ENCODE measurements at places on chromosomes 5 and 9.

DNA sequence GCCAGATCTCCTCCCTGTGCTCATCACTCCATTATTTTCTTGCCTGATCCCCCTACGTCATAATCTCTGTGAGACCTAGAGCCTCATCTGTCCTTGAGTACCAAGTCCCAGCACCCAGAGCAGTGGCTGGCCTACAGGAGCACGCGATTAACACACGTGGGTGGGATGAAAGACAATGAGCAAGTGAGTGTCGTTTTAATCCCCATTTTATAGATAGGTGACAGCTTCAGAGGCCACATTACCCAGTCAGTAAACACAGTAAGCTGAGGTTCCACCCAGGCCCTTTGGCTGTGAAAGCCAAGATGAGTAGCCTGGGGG is 17.3 kb downstream of the TRUB2 start:
- no peak for DNase-seq

DNA sequence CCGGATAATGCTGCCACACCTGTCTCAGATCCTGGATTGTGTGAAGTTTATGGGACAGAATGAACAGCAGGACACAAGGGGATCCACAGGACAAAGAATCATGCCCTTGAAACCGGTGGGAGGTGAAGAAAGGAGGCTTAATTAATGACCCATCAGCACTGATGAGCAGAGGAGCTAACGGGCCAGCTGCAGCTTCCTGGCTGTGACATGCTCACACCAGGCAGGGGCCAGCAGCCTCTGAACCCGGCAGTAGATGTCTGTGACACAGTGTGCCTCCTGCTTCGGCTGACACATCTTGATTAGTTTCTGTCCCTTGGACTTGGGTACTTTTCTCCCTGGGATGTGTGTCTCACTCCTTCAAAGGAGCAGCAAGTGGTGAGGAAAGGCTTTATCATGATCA is 328.8 kb upstream of the BRINP1 start:
- DNase-seq, result no peak

DNA sequence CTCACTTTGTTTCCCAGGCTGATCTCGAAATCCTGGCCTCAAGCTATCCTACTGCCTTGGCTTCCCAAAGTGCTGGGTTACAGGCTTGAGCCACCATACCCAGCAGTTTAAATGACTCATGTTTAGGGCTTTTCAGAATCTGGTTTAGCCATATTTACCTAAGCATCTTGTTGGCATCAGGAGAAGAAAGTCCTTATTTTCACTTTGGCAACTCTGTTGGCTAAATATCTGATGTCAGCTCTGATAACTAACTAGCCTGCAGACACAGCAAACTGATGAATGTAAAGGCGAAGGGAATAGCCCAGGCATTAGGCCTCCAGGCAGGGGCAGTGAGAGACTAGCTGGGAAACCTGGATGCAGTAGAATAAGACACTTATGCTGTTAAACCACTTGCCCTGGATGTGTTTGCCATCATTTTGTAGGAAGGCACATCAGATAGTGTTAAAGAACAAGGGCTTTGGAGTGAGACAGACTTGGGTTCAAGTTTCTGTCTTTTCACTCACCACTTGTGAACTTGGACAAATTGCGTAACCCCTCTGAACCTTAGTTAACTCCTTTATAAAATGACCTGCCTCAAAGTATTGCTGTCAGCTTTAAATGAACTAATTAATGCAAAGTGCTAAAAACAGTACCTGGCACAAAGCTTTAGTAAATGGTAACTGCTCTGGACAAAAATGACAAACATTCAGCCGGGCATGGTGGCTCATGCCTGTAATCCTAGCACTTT is 34.7 kb upstream of the GARNL3 start:
- no peak for DNase-seq

- DNase-seq, result peak; percentile 4
Measured at GRCh38 chr9:76366275-76366674, 28.0 kb downstream of the RFK start.

DNA sequence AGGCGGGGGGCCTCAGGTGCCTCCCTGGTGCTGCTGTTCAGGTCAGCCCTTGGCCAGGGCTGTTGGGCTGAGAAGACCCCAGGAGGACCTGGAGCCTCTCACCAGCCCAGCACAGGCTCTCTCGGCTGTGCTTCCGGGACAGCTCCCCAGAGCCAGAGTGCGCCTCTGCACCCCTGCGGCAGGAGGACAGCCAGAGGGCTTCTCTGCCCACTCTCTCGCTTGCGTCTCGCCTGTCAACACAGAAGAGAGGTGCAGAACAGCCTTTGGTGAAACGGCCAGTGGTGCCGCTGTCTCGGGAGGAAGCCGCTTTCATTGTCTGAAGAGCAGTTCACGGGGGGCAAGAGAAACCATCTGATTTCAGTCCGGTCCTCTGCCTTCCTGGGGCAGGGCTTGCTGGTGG is 3.8 kb upstream of the NACC2 start:
- DNase-seq, result no peak

GRCh38 chr9:124228516-124228915 is 29.2 kb upstream of the NEK6 start:
- no peak for DNase-seq

GRCh38 chr9:29214154-29214689 is 1640.9 kb upstream of the C9orf72 start:
- DNase-seq, result peak; percentile 39

DNA sequence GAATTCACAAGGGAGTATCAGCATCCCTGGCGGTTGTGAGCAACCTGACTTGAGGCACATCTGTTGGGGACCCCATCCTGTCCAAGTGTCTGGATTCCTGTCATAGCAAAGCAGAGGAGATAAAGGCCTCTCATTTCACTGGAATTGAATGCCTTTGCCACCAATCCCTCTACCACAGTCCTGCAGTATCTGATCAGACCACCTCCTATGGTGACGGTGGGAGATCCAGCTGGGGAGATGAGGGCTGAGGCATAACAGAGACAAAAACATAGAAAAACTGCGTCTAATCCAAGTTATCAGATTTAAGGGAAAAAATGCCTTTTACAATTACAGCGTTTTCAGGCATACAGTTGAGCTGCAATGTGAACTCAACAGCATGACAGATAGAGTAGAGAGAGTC is 160.7 kb upstream of the TRPC7 start:
- DNase-seq, result no peak

DNA sequence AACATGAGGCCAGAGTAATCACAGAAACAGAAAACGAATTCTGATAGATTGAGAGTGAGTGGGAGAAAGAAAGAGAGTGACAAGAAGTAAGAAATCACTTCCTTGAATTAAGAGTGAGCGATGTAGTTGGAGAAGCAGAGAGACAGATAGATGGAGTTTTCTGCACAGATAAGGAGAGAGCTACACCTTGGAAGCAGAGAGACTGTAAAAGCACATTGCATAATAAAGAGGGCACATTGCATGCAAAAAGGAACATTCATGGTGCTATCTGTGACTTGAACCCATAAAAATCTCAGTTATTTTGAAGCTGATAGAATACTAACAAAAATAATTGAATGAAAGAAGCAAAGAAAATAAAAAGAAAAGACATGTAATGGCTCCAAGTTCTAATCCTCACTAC is 943.8 kb downstream of the NR2F1-AS1 start:
- no peak for DNase-seq

DNA sequence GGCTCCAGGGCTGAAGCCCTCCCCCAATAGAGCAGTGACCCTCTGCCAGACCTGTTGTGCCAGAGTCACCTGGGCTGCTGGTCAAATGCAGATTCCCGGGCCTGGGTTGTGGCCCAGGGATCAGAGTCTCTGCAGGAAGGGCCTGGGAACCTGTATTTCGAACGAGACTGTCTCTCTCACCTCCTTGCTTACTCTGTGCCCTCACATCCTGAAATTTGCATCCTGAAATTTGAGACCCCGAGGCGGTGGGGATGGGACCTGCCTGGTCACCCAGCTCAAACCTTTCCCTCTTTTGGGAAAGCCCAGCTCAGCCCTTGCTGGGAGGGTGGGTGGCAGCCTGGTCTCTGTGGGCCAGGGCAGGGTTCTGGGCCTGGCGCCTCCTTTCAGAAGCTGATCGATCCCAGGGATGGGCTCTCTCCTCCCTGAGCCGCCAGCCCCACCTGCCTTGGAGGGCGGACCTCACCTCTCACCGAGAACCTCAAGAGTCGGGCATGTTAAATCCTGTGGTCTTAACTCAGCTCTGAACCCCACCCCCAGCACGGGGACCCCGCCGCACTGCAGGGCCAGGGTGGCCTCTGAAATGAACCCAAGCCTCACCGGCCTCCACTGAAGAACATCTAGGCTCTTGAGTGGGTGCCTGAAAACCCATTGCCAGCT is 44.0 kb upstream of the IER5L start:
- DNase-seq, result no peak

DNA sequence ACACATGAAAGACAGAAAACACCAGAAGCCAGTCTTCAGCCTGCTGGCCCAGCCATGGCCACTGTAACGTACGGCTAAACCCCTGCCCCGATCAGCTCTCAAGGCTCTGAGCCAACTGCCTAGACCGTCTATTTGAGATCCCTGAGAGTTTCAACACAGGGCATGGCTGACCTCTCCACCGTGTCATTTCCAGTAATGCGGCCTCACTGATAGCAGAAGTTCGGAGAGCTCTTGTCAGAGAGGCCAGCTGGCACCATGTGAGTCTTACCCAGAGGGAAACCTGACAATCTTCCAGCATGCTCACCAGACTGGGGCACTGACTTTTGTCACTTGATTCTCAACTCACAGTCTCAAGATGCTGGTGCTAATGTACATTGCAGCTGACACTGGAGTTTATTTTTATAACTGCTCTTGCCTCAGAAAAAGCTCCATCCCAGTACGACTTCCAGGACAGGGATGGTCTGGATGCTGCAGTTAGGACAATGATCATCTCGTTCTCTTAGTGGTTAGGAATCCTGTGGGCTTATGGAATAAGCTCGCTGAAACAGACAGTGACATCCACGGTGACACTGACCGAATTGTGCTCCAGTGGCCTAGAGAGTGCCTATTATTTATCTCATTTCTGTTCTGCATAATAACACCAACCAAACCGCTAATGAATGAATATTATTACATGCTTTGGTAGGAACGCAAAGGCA is 372.7 kb downstream of the ICE1 start:
- DNase-seq, result no peak

DNA sequence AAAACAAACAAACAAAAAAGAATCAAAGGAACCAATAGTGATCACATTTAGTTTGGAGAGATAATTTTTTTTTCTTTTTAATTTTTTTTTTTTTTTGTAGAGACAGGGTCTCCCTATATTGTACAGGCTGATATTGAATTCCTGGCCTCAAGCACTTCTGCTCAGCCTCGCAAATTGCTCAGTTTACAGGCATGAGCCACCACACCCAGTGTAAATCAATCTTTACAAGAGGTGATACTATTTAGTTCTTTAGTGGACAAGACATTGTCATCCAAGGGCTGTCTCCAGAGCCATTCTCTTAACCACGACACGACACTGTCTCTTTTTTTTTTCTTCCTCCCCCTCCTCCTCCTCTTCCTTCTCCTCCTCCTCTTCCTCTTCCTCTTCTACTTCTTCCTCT is 29.6 kb downstream of the ERAP2 start:
- DNase-seq, result no peak

GRCh38 chr5:157068785-157069184 is 9.9 kb upstream of the HAVCR1 start:
- DNase-seq, result no peak

DNA sequence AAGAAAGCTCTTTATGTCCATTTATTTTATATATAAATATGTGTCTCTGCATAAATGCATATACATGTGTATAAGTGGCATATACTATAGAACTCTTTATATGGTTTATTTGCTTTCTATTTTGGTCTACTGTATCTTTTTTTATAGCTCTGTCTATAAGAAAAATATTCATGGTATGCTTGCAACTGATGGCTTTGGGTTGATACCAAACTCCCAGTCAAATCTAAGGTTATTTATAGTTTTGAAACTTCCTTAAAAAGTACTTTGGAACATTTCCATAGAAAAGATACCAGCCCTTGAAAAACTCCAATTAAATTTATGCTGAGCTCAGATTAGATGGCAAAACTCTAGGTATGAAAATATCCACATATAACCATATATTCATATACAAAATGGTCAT is 120.0 kb upstream of the KLF9 start:
- DNase-seq, result no peak

DNA sequence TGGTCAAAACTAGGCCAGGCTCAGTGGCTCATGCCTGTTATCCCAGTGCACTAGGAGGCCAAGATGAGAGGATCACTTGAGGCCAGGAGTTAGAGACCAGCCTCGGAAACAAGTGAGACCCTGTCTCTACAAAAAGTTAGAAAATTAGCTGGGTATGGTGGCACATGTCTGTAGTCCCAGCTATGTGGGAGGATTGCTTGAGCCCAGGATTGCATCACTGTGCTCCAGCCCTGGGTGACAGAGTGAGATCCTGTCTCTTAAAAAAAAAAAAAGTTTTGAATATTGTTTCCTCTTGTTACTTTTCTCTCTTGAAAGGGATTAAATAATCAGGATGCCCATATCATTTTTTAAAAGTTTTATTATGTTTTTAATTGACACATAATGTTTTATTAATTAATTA is 7.6 kb downstream of the ARHGEF37 start:
- DNase-seq, result no peak

GRCh38 chr5:35115920-35116319 is 68.2 kb upstream of the AGXT2 start:
- DNase-seq, result no peak

- DNase-seq, result no peak
Measured at GRCh38 chr5:100516285-100516684, 18.9 kb upstream of the FAM174A start.

DNA sequence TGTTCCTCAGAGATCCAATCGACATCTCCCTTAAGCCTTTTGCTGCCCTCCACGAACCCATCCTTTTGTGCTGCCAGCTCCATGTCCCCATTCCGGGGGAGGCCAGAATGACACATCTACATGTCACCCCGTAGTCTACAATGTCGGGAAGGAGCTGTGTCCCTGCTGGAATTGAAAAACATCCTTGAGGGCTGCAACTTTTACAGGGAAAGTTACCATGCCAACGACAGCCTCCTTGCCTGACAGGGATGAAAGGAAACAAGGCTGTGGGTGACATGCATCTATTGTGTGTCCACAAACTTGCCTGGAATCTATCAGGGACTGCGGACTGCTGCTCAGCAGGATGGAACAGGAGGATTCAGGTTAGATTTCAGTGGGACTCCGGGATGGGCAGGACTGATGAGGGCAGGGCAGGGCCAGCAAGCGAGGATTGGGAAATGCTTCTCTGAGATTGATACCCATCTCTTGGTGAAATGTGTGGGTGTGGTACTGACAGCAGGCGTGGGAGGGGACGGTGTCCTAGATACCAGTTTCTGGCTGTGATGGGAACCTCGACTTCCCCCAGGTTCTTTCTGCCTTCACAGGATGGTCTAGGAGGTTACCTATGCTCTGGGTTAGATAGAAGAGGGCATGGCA is 25.5 kb downstream of the EGR1 start:
- DNase-seq, result no peak

DNA sequence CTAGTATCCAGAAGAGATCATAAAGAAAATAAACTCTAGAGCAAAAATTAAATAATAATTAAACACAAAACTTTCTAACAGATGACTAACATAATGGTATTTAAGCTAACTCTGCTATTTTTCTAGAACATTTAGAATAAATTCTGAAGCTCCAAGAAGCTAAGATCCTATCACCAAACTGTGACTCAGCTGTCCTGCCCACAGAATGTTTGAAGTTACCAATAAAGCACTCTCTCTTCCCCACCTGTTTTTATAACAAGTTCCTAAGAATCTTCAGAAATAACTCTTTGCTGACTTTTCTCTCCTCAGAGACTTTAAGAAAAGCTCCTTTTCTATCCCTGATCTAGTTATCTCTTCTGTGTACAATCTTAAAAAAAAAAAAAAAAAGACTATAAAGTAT is 6.0 kb upstream of the EFNA5 start:
- no peak for DNase-seq
